ENCODE measurements at places on chromosomes 1 and 21.

- no peak for DNase-seq
These were observed 15.1 kb downstream of the ERRFI1 start for GRCh38 chr1:8011016-8011415.

DNA sequence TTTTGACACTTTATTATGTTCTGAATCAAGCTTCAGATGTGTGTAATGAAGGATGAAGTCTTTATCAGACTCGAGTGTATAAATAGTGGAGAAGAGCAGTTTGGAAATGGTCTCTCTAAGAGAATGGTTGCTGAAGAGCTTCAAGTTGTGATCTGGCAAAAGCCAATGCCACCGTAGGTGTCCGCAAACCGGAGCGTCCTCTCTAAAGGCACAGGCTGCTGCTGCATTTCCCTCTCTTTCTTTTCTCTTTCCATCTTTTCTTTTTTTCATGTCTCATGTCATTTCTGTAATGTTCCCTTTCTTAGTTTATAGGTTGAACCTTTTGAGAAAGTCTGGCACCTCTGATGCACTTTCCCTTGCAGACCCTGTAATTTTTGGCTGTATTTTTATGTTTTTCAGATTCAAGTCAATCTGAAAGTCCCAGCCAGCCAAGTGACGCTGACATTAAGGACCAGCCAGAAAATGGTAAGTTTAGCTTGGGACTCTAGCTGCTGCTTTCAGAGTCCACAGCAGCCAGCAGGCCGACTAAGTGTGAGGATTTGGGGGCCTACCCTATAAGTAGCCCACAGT is 194.8 kb downstream of the NFIA start:
- no peak for DNase-seq

DNA sequence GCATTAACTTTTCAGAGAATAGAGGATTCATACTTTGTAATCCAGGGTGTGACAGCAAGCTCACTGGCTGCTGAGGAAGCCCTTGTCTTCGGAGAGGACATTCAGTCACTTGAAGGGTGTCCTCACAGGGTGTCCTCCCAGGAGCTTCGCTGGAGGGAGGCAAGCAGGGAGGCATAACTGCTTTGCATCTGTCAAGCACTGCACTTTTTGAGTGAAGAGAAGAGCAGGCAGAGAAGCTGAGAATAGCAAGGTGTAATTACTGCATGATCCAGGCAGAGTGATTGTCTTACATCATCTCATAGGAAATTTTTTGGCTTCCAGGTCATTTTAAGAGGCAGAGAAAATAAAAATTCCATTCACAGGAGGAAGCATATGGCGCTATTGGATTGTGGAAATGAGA is 232.5 kb upstream of the ZP4 start:
- no peak for DNase-seq

GRCh38 chr1:226712742-226713419 is 26.2 kb downstream of the ITPKB start:
- no peak for DNase-seq

DNA sequence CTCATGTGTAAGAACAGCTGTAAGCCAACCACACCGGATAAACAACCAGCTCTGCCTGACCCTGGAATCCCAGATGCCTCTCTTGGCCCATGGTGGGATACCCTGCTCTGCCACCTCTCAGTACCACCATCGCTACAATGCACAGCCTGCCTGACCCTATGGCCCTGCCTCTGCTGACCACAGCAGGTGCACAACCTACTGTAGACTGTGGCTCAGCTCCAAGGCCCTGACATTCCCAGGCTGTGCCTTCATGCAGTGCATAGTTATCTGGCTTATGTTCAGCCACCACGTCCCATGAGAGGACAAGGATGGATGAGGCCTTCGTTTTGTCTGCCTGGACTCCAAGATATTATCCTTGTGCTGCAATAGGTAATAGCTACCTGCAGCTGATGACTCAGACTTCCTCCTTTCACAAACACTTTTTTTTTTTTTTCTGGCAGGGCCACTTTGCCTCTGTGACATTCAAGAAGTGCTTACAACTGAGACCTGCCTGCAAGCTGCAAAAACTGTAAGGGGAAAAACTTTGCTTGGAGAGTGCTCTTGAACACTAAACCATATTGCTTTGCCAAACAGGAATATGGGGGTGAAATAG is 177.7 kb downstream of the URB2 start:
- DNase-seq: no peak

GRCh38 chr1:78712467-78713051 is 62.9 kb downstream of the IFI44 start:
- no peak for DNase-seq

DNA sequence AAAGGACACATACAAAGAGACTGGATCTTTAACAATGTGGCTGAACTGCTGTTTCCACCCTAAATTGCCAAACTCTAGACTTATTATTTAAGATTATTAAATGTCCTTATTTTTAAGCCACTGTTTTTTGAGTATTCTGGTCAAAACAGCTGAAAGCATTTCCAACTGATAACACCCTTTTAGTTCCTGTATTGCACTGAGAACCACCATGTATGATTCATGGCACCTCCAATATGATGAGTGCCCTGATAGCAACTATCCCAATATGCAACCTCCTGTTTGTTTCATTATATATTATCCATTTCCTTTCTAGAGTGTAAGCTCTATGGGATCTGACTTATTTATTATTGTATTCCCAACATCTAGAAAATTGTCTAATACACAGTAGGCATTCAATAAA is 269.4 kb downstream of the HHIPL2 start:
- DNase-seq: no peak

GRCh38 chr21:43370091-43370658 is 56.8 kb downstream of the SIK1 start:
- no peak for DNase-seq

DNA sequence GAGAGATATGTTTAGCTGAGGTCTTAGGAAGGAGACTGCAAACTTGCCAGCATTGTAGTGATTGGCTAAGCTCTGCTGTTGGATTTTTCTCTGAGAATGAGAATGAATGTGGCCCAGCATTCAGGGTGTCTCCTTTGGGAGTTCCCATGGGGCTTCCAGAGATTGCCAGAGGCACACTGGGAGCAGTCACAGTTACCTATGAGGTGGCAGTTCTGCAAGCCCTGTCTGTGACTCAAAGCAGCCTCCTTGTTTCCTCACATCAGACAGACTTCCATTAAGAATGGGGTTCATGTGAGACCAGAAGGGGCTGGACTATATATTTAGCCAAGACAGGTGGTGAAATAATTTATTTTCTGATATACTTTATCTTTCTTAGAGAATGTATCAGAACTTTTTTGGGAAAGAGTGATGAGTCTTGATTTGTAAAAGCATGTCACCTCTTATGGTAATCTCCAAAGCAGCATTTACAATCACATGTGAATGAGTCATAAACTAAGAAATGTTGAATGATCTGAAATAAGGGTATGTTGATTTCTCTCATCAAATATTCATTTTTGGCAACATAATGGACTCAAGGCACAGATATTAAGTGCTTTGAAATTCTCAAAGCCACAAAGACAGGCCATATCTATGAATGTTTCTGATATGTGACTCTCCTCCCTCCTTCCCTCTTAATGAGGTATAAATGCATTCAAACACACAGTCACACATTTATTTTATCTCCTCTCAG is 9.5 kb upstream of the SLC19A2 start:
- no peak for DNase-seq

DNA sequence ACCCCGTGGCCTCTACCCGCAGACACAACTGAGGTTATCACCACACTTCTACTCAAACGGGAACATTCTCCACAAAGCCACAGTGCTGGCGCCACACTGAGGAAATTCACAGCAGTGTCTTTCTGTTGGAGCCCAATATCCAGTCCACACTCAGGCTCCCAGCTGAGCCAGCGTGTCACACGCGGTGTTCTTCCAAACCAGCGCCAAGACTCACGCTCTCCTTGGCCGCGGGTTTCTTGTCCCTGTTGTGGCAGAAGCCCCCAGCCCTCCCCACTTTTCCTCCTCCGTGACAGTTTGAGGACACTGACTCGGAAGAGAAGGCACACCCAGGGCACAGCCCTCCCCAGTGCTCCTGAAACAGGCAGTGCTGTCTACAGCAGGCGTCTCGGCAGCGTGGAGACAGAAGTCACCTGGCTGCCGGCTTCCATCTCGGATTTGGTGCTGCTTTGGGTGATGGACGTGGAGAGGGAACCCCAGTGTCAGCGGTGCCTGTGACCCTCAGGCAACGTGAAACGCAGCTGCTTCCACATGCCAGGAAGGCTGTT is 35.4 kb upstream of the AGPAT3 start:
- DNase-seq: no peak

- DNase-seq: peak; percentile 73
These were observed 56.2 kb downstream of the PEX14 start for GRCh38 chr1:10530756-10531495.

- no peak for DNase-seq
These were observed 102.0 kb downstream of the TGFB2 start for GRCh38 chr1:218447010-218447689.

- DNase-seq: no peak
These were observed 141.9 kb downstream of the FCRL5 start for GRCh38 chr1:157410457-157410856.

DNA sequence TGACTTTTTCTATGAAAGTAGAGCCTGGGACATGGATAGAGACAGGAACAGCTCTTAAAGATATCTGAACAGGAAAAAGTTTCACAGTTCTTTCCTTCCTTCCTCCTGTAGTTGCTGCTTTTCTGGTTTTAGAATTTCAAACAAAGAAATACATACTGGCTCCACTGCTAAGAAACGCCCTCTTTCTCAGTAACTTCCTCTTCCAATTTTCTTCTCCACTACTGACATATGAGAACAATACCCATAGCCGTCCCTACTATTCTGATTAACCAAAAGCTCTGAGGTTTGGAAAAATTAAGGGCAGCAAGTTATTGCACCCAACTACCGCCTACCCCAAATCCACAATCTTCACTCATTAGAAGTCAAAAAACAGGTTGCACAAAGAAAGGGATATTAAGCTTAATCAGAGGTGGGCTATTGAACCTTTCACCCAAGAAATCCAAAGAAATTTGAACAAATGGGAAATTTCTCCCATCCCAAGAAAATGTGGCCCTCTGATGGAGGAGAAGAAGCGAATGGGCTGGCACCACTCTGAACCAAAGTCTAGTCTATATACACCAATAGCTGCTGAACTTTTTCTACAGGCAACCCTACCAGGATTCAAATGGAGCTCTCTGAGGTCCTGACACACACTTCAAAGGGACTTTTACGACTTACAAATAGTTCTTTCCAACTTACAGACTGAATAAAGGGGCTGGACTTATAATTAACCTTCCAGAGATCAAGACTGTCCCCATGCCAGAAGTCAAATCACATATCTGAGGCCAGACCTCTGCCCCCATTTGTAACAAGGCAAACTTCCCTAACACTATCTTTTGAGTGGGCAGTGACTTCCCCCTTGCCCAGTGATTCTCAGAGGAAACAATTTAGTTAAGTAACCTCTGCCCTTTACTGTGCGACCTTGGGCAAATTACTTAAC is 1.7 kb downstream of the WASF2 start:
- no peak for DNase-seq

DNA sequence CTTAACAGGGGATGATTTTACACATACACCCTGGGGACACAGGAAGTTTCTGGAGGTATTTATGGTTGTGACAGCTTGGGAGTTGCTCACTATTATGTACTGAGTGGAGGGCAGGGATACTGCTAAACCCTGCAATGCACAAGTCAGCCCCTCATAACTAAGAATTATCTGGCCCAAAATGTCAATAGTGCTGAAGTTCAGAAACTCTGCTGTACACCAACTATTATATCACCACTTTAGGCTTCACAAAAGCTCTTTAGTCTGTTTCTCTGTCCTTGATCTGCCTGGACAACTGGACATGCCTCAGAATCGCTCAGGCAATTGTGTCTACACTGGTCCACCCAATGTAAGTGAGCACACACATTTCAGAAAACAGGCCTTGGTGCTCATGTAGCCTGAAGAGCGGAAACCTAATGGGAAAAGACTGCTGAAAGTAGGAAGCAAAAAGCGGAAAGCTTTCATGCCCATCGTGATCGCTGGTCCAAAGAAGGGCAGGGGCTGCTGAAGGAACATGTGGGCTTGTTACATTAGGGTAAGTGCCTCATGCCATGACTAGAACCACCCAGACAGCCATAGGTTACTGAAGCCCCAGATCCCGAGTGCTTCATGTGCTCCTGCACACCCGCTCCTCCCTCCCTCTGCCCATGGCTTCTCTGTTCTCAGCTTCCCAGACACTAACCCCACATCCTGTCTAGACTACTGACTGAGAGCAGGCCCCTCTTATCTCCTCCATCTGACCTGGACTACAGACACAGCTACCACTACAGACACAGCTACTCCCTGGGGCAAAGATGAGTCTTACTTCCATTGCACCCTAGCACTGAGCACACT is 73.5 kb downstream of the LRIG2 start:
- no peak for DNase-seq

- DNase-seq: peak; percentile 78
These were observed 52.4 kb upstream of the GPR157 start for GRCh38 chr1:9181176-9181906.

DNA sequence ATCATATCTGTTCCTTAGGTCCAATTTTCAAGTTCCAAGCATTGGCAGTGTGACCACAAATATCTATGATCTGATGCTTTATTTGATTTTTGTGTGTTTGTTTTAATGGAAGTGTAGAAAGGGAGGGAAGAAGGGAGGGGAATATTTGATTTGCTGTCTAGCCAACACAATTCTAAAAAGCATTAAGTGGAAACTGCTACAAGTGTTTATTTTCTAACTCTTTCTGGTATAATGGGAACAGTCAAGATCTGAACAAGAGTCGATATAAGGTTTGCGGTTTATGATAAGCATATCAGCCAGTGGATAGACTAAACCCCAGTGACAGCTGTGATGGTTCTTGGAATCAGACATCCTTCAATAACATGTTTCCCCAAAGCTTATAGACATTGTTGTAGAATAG is 267.8 kb upstream of the SNX7 start:
- no peak for DNase-seq

DNA sequence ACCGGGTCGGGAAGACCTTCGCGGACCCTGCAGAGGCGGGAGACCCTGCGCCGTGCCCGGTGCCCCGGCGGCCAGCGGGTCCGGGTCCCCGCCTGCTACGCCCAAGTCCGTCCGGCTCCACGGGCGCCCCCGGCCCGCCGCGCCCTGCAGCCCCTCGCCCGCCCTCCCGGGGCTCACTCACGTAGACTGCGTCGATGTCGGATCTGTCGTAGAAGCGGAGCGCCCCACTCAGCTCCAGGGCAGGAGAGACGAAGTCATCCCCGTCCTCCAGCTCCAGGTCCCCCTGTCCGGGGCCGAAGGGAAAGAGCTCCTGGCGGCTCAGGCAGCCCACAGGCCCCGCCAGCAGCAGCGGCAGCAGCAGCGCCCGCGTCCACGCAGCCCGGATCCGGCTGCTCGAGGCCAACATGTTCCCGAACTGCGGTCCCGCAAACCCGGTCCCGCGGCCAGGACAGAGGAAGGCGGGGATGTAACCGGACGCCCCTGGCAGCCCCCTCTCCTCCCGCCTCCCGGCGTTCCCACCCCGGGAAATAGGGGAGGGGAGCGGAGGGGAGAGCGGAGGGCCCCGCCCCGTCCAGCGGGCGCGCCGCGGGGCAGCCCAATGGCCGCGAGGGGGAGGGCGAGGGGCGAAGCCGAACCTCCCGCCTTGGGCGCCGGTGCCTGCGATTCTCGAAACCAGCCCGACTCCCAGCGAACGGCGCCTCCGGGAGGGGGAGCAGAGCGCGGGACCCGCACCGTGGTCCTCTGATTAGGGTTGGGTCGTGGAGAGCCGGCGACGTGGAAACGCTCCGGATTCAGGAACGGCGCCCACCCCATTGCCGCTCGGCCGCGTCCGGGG is at the start of gene NID1:
Gene NID1, minus strand, starts transcription at position 417 of the 835 bp plus-strand sequence. Its CDS starts 11 bp downstream, at position 406.
- peak; percentile 75 for DNase-seq
